Activated CD4-positive, alpha-beta T cell treated with anti-CD3 and anti-CD28 coated beads for 24 hours (primary cell): ENCODE measurements at places on chromosomes 16 and 17.

DNA sequence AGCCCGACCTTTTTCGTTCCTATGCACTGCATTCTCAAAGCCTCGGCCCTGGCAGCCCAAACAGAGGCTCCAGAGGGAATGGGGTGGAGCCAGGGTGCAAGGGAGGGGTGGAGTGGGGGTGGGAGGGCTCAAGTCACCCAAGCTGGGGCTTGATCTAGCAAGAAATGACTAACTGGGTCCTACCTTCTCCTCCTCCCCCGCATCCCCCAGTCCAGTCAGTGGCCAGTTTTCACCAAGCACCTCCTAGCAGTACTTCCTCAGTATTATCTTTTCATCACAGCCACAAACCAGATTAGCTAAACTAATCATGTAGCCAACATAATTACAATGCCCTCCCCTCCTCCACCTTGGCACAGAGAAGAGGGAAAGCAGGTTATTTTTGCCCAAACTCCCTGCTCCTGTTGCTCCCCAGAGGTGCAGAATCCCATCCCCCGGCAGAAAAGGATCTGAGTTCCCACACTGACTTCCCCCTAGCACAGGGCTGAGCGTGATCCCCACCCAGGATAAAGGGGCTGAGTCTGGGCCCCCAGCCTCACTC is 2.2 kb downstream of the JUP start:
- no peak for DNase-seq

- DNase-seq = no peak
Measured at GRCh38 chr17:51703361-51704341, 443.3 kb downstream of the UTP18 start.

- no peak for DNase-seq
Measured at GRCh38 chr17:38815576-38816193, 9.4 kb downstream of the CWC25 start.

DNA sequence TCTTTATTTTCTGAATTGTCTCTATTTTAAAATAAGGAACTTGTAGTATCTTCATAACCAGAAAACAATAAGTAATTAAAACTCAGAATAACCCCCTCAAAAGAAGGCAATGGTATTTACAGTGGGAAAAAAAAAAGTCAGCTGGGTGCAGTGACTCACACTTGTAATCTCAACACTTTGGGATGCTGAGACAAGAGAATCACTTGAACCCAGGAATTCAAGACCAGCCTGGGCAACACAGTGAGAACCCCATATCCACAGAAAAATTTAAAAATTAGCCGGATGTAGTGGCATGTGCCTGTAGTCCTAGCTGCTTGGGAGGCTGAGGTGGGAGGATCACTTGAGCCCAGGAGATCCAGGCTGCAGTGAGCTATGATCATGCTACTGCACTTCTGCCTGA is 33.5 kb downstream of the ADAM11 start:
- DNase-seq = no peak

DNA sequence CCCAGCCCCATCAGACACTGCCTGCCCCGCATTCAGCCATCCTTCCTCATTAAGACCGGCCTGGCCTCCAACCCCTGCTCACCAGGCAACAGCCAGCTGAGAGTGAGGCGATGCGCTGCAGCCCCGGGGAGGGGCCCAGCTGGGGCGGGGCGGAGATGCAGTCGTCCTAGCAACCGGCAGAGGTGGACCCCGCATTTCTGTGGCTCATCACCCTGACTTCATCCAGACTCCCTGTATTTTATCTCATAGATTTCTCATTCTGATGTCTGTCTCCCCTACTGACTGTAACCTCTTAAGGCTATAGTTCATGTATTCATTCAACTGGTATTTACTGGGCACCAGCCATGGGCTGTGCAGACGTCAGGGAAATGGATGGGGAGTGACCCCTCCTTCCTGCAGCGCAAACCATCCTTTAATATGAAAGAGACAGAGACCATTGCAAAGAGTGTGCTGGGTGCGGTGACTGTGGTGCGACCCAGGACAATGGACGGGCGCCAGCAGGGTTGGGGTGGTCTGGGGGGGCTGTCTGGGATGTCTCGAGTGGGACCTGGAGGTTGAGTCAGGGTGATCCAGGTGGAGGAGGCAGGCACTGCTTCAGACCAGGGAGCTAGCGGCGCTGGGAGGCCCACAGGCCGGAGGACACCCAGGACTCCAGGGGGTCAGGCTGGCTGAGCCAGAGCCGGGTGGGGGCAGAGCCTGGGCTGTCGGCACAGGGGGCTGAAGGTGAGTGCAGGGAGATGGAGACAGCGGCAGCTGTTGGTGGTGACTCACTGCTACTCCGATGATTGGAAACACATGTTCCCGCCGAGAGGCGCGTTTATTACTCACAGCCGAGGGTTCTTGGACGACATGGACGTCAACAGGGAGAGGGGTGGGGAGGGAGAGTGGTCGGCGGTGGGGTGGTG is 10.5 kb upstream of the TIMP2 start:
- no peak for DNase-seq

DNA sequence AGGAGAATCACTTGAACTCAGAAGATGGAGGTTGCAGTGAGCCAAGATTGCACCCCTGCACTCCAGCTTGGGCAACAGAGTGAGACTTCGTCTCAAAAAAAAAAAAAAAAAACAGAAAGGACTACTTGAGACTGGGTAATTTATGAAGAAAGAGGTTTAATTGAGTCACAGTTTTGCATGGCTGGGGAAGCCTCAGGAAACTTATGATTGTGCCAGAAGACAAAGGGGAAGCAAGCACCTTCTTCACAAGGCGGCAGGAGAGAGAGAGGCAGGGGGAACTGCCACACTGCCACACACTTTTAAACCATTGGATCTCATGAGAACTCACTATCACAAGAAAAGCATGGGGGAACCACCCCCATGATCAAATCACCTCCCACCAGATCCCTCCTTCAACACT is 9.0 kb upstream of the MILR1 start:
- DNase-seq = no peak

DNA sequence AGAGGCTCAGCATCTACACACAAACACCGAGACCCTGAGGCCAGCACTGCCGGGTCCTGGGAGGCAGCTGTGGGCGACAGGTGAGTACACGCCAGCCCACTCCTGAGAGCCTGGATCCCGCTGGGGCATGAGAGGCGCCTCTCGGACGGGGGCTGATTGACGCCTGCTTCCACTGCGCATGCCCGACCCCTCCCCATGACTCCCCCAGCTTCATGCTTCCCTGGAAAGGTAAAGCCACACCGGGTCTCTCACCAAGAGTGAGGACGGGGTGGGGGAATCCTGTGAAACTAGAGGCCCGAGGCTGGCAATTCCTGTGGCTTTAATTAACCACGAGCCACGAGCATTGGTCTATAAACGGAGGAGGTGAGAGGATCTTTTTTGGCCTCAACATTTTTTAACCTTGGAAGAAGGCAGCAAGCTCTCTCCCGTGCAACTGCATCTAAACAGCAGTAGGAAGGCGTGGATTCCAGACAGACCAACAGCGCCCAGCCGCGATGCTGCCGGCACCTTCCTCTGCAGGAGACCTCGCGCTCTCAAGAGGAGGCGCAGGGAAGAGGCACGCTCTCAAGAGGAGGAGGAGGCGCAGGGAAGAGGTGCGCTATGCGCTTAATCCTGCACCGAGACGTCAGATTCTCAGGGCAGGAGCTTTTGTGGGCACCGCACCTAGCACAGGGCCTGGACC is 71.8 kb upstream of the METRNL start:
- no peak for DNase-seq

- no peak for DNase-seq
Measured at GRCh38 chr17:35229638-35230037, 13.2 kb upstream of the SLFN5 start.

- DNase-seq = no peak
Measured at GRCh38 chr16:83995754-83996153, 27.7 kb downstream of the NECAB2 start.

GRCh38 chr17:76513306-76513692 is 12.1 kb upstream of the RHBDF2 start:
- DNase-seq = no peak
